Cortex of kidney (tissue), 1 donor: ENCODE measurements at places on chromosomes 16 and 17.

DNA sequence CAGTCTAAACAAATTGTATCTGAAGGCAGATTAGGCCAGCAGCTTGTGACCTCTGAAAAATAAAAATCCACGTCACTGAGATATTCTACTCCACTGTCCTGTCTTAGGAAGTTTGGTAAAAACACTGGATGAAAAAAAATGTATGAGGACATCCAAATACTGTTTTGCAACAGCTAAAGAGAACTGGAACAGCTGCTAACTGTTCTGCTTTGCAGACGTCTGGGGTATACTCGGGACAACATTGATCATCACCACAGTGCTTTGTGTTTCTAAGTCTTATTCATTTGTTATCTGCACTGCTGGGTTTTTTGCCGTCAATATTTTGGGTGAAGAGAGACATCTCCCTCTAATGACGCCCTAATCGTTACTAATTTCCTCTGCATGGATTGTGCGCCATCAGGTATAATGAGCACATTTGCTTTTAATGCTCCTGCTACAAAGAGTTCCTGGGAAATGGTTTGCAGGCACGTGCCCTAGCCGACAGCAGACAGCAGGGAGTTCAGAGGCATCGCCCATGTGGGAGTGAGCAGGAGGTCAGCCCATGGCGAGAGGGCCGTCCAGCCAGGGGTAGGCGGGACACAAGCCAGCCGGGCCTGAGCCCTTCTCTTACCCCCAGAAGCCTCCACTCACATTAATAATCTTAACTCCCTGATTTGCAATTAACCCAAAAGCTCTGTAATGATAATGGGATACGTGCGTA is 87.0 kb downstream of the CBLN1 start:
- DNase-seq = no peak

GRCh38 chr16:53893731-53894435 is 189.9 kb downstream of the FTO start:
- DNase-seq = no peak

GRCh38 chr16:54316095-54316889 is 29.7 kb upstream of the IRX3 start:
- no peak for DNase-seq

DNA sequence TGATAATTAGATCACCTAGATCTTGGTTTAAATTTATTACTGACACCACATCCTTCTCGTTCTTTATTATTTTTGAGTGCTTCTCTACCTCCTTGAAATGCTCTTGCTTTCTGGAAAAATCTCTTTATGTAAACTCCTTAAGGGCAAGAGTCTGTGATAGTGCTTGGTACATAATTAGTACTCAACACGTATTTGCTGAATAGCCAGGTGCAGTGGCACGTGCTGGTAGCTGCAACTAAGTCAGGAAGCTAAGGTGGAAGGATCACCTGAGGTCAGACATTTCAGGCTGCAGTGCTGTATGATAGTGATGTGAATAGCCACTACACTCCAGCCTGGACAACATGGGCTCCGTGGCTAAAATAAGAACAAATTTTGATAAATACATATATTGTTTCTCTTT is 63.0 kb downstream of the PPM1E start:
- DNase-seq = no peak

DNA sequence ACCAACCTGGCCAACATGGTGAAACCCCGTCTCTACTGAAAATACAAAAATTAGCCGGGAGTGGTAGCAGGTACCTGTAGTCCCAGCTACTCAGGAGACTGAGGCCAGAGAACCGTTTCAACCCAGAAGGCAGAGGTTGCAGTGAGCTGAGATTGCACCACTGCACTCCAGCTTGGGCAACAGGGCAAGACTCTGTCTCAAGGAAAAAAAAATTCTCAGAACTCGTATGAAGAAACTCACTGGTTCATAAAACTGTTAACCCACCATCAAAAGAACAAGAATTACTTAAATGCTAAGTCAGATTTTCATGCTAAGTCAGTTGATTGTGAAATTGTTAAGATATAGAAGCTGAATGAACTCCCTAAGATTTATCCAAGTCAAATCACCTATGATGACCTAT is 31.3 kb downstream of the SLC39A11 start:
- DNase-seq = no peak

GRCh38 chr17:55812323-55812722 is 61.5 kb downstream of the PCTP start:
- no peak for DNase-seq

GRCh38 chr17:30796016-30796415 is 28.5 kb downstream of the CRLF3 start:
- no peak for DNase-seq

- no peak for DNase-seq
Measured at GRCh38 chr17:17492085-17492484, 4.1 kb downstream of the RASD1 start.

DNA sequence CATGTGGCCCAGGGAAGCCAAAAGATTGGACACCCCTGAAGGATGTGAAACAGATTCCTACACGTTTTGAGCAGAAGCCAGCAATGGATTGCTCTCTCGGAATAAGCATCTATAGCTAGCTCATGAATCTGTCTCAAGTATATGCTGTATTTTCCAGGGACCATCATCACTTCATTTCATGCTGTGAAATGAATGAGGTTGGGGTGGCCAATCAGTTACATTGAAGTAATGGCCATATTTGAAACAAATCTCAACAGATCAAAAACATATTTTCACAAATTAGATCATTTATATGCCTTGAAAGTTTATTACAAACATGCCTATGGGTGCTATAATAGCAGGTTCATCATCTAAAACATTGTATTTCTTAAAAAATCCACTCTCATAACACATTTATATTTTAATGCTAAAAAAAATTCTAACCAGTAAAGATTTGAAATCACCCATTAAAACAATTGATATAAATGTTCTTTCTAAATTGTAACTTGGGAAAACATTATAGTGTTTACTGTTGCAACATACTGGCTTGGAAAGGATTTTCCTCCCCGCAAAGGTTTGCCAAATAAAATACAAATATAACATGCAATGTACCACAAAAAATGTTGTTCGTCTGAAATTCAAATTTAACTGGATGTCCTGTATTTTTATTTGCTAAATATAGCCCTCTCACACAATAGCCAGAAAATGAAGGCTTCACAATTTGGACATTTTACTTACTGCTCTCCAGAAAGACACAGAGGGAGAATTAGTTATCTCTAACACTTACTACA is 743.6 kb downstream of the KCNJ2 start:
- no peak for DNase-seq

DNA sequence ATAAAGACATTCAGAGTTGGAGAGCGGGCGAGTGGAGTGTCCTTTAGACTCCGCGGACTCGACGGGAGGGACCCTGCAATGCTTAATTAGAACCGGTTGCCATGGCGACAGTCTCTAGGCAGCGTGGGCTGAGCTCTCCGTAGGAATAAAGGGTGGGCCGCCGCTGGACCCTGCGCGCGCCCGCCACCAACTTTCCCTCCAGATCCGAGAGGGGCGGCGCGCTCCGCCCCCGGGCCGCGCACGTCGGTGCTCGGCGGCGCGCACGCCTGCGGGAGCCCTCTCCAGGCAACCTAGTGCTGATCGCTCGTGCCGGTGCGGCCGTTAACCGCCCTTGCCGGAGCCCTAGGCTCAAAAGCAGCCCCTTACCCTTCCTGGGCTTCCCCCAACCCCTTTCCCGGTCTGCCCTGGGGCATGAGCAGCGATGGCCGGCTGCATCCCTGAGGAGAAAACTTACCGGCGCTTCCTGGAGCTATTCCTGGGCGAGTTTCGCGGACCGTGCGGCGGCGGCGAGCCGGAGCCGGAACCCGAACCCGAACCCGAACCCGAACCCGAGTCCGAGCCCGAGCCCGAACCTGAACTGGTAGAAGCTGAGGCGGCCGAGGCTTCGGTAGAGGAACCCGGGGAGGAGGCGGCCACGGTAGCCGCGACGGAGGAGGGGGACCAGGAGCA is at the start of gene PPM1E:
Gene PPM1E, plus strand, starts transcription at position 278 of the 669 bp plus-strand sequence.
- no peak for DNase-seq

DNA sequence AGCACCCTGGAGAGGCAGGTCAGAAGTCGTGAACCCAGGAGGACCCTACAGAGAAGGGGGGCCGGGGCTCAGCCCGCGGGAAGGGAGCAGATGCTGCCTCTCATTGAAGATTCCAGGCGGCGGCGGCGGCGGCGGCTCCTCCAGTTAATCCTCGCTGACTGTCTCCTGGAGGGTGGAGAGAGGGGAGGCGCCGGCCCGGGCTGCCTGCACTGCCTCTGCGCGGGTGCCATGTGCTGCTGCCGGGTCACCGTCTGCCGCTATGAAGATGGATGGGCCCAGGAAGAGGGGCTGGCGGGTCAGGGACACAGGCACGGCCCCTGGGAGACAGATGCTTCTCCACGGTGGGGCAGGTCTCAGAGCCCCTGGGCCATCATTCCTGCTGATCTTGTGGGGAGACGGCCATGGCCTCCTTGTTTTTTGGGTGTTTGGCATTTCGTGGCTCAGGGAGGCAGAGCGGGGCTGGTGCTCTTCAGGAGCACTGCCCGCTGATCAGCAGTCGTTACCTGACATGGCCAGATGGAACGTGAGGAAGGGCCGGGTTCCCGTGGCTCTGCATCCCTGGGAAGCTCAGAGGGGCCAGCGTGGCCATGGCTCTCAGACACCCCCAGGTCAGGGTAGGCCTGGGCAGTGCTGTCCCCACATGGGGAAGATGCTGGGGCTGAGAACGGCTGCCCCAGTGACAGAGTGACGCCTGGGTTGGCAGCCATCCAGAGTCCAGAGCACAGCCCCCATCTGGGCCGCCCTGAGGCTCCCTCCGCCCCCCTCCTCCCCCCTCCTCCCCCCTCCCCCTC is 36.1 kb downstream of the GINS2 start:
- no peak for DNase-seq

DNA sequence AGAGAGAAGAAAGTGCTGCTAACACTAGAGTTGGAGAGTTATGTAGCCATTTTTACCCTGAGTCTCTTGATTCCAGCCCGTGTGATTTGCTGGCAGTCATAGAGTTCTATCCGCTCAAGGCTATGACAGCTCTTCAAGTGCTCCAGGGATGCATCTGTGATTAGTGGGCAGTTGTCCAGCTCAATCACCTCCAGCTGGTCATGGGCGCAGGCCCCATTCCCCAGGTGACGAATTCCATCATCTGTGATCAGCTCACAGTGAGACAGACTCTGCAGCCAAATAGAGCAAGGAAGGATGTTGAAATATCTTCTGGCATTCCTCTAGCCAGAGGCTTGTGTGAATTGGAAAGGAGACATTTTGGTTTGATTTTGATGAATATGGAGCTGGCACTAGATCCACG is 38.4 kb upstream of the STAC2 start:
- no peak for DNase-seq

GRCh38 chr17:36940313-36941264 is 3.3 kb downstream of the LHX1 start:
- no peak for DNase-seq

DNA sequence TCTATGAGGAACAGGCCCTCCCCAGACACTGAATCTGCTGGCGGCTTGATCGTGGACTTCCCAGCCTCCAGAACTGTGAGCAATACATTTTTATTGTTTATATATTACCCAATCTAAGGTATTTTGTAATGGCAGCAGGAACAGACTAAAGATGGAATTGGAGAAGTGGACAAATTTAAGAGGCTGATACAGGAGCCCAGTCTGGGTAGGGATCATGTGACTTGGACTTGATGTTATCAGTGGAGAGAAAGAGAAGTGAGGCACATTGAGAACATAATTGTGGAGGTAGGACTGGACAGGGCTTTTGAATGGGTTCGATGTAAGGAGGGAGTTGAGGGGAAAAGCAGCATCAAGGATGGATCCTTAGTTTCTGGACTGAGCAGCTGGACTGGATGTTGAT is 93.8 kb downstream of the USP31 start:
- no peak for DNase-seq

- no peak for DNase-seq
Measured at GRCh38 chr16:50351116-50351515, 17.7 kb downstream of the BRD7 start.

- no peak for DNase-seq
Measured at GRCh38 chr17:72575542-72576233, 454.9 kb downstream of the SOX9 start.

- no peak for DNase-seq
Measured at GRCh38 chr16:31377210-31377903, 15.8 kb upstream of the ITGAD start.

- no peak for DNase-seq
Measured at GRCh38 chr16:88926374-88926990, 50.5 kb downstream of the CBFA2T3 start.

DNA sequence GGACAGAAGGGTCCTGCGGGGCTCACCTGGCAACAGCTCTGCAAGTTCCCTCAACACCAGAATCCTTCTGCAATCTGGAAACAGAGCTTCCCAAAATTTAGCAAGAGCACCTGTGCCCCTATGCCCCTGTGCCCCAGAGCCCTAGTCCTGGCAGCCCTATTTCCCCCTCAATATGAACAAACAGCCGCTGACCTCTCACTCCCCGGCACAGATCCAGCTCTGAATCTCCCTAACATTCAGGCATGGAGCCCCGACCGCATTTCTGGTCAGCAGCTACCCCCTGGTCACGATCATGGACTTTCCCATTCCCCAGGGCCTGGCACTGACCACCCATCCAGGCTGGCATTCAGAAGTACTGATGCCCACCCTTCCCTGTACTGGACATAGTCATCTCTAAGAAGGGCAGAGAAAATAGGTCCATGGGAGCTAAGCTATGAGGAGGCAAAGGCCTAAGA is 110.8 kb upstream of the SMURF2 start:
- no peak for DNase-seq

GRCh38 chr17:66978514-66979061 is 14.1 kb downstream of the CACNG4 start:
- no peak for DNase-seq

- DNase-seq = no peak
Measured at GRCh38 chr16:86880316-86881117, 302.2 kb downstream of the FOXL1 start.

- DNase-seq = no peak
Measured at GRCh38 chr17:77356109-77356689, 215.4 kb downstream of the SEC14L1 start.

GRCh38 chr17:78332991-78333390 is 26.9 kb downstream of the SOCS3 start:
- no peak for DNase-seq

- no peak for DNase-seq
Measured at GRCh38 chr16:20768121-20768520, 4.3 kb downstream of the ACSM3 start.

DNA sequence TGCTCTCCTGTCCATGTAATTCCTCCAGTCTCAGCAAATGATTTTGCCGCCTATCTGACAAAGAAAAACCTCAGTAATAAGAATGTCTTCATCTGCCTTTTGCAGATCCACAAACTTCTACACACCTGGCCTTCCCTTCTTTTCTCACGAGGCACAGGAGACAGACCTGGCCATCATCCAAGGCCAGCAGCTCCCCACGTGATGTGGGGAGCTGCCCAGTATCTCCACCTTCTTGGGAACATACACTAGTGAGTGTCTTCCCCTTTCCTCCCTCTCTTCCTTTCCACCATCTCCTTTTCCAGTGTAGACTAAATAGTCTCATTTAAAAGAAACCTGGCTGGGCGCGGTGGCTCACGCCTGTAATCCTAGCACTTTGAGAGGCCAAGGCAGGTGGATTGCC is 274.4 kb downstream of the CEP112 start:
- no peak for DNase-seq

- no peak for DNase-seq
Measured at GRCh38 chr16:48013491-48013901, 142.3 kb downstream of the ABCC12 start.
